Activated CD4-positive, alpha-beta T cell treated with anti-CD3 and anti-CD28 coated beads for 1 hour (primary cell): ENCODE measurements at places on chromosomes 12 and 14.

- DNase-seq, result no peak
These were observed 8.7 kb downstream of the CLEC7A start for GRCh38 chr12:10121278-10121677.

- no peak for DNase-seq
These were observed 58.2 kb upstream of the FLRT2 start for GRCh38 chr14:85471744-85472143.

DNA sequence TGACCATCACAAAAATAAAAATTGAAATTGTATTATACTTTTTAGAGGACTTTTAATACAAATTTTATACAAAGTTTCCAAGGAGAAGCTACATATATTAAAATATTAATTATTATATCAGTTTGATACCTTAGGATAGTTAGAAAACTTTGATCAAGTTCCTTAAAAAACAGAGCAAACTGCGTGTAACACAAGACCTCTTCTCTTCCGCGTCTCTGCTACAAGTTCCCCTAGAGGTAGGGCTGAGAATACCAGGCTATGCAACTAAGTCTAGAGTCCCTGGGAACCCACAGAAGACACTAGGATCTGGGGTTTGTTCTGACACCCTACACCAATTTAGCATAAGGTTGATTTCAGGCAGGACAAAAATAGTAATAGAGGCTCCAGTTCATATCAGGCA lies 319.0 kb downstream of the FOXG1 start:
- no peak for DNase-seq

- DNase-seq, result no peak
These were observed 31.3 kb upstream of the DLK1 start for GRCh38 chr14:100695423-100695738.

DNA sequence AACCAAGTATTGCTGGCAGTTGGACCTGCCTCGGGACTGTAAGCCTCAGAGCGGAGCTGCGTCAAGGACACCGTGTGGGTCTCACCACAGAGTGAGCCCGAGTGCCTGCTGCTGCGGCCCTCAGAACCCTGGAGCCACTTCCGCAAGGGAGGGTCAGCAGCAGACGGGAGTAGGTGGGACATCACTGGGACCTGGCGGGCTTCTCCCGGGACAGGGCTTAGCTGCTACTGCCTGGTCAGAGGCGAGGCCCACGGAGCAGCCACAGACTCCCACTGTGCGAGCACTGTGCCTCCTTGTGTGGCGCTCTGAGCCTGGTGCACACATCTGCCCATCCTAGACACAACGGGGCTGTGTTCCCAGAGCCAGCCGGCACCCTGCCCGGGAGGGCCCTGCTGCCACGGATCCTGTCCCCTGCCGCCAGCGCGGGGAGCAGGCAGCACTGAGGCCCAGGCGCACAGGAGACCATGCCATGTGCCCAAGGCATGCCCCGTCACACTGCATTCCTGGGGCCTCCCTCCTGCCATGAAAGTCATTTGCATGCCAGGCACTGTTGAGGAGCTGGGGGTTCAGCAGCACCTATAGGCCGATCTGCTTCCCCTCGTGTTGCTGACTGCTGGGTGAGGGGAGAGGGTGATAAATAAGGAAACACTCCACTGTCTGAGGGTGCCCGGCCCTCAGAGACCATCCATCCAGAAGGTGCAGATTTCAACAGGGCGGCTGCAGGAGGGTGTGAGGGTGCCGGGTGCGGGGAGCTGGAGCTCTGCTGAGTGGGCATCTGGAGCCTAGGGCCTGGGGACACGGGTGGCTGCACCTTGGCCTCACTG lies 10.0 kb downstream of the HIP1R start:
- no peak for DNase-seq

GRCh38 chr14:99887407-99887806 lies 94.2 kb downstream of the EML1 start:
- no peak for DNase-seq

GRCh38 chr12:6703631-6704030 lies 3.0 kb upstream of the PIANP start:
- DNase-seq, result no peak

GRCh38 chr12:111413442-111414086 lies 7.8 kb downstream of the SH2B3 start:
- no peak for DNase-seq

DNA sequence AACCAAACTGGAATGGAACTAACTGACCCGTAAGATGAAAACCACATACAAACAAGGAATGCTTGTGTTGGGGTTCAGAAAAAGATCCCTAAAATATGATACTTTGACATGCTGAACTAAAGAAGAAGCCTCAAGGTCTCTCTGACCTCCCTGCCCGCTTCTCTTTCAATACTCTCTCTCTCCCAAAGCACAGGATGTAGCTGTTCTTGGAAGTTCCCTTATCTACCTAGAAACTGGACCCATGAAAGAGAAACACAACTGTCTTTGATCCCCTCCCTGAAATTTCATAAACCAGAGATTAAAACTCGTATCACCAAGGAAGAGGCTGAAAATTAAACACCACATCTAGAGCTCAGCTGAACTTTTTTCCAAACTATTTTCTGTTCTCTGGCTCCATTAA lies 76.7 kb upstream of the FERMT2 start:
- DNase-seq, result no peak

GRCh38 chr12:28974166-28974565 lies 174.9 kb upstream of the FAR2 start:
- DNase-seq, result no peak

DNA sequence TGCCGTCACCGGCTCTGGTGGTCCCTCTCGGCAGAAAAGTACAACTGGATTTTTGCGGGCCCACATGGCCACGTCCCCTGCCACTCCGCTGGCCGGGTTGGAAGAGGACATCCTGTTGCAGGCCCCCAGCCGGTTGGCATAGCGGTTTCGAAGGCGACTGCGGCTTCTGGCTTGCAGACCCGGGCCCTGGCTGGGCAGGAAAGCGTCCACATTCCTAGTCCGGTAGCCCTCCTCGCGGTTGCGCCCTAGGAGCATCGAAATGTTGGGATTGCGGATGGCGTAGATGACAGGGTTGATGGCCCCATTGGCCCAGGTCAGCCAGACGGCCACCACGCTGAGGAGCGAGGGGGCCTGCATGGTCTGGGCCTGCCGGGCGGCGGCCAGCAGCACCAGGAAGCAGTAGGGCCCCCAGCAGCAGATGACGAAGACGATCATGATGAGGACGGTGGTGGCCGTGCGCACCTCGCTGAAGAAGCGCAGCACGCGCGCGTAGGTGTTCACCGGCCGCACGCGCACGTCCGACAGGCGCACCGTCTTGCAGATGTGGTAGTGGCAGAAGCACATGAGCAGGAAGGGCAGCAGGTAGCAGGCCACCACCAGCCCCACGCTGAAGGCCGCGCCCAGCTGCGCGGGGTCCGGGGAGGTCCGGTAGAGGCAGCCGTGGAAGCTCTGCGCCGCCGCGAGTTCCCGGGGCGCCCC lies 1.2 kb downstream of the GPR135 start:
- DNase-seq, result no peak

- no peak for DNase-seq
These were observed 5.4 kb upstream of the IPO8 start for GRCh38 chr12:30701056-30701455.

- no peak for DNase-seq
These were observed 15.6 kb downstream of the JDP2 start for GRCh38 chr14:75443203-75443969.

GRCh38 chr14:63308723-63309317 lies 9.9 kb downstream of the GPHB5 start:
- DNase-seq, result no peak

DNA sequence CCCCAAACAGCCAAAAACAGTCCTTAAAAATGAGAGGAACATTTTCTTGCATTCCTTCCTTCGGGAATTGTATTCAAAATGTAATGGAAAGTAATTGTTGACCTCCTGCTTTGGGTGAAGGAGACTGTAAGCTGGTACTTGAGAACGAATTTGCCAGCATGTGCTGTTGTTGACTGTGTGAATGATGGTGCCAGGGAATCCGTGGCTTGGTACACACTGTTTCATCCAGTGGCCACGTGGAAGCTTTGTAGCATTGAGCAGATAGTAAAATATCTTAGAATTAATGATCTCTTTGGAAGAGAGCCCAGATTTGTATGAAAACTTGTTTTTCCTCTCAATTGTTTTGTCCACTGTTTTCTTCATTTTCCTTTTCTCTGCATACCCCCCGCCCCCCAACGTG lies 1.7 kb downstream of the ASCL4 start:
- no peak for DNase-seq

DNA sequence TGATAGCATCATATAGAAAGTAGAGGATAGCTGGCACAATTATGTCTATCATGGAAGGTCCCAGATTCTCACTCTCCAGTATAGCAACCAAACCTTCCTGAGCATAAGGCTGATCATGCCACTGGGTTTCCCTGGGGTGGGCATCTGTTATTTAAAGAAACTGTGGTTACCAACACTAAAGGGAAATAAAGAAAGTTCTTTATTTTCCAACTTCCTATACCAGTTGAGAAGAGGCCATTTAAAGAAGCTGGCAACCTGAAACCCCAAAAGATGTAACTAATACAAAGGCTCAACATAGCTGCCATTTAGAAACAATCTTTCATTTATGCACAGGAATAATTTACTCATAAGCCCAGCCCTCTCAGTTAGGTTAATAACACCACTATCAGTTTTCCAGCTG lies 3.1 kb downstream of the BCAT1 start:
- no peak for DNase-seq
